ENCODE measurements at places on chromosomes 13 and 19.

GRCh38 chr13:59299584-59299983, 864.1 kb downstream of the DIAPH3 start:
- no peak for DNase-seq

DNA sequence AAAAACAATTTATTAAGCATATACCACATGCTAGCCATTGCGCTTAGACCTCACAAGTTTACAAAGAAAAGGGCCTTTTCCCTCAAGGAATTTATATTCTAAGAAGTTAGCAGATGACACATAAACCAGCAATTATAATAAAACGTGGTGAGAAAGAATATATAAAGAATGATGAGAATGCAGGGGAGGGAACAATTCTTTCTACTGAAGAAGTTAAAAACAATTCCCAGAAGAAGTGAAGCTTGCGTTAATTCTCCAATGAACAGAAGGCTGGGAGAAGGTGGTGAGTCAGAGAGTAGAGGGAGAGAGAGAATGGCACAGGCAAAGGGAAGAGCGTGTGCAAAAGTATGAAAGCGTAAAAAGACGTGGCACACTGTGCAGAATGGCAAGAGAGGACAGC, 69.5 kb upstream of the ZDHHC20 start:
- no peak for DNase-seq

DNA sequence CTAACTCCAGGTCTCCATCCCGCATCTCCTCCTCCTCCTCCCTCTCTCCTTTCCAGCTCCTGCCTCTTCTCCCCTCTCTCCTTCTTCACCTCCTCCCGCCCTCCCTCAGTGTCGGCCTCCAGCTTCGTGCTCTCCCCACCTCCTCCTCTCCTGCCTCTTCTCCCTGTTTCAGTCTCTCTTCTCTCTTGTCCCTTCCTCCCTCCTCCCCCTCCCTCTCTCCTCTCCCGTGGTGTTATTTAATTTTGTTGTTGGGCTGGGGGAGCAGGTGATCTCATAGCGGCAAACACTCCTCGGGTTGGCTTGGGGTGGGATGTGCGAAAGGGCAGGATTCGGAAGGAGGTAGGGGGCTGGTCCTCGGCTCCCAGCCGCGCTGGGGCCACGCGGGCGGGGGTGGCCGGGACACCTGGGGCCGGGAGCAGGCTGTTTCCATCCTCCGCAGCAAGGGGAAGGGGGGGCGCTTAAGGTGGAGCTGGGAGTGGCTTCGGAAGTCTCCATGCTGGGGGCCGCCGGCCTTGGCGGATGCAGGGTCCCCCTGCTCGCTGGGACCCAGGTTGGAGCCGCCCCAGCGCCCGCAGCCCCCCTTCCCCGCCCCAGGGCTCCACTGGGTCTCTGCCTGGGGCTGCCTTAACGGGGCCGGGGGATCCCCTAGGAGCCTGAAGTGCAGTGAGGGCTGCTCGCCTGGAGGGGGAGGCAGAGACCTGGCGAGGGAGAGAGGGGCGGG, at the start of gene CA11:
CA11 (minus strand) TSS at position 187 of the 721 bp plus-strand sequence. CDS start 555 bp downstream, outside the sequence.
- peak; percentile 94 for DNase-seq

- DNase-seq, result no peak
Observed at GRCh38 chr19:41698746-41699230, 9.6 kb upstream of the CEACAM5 start.

DNA sequence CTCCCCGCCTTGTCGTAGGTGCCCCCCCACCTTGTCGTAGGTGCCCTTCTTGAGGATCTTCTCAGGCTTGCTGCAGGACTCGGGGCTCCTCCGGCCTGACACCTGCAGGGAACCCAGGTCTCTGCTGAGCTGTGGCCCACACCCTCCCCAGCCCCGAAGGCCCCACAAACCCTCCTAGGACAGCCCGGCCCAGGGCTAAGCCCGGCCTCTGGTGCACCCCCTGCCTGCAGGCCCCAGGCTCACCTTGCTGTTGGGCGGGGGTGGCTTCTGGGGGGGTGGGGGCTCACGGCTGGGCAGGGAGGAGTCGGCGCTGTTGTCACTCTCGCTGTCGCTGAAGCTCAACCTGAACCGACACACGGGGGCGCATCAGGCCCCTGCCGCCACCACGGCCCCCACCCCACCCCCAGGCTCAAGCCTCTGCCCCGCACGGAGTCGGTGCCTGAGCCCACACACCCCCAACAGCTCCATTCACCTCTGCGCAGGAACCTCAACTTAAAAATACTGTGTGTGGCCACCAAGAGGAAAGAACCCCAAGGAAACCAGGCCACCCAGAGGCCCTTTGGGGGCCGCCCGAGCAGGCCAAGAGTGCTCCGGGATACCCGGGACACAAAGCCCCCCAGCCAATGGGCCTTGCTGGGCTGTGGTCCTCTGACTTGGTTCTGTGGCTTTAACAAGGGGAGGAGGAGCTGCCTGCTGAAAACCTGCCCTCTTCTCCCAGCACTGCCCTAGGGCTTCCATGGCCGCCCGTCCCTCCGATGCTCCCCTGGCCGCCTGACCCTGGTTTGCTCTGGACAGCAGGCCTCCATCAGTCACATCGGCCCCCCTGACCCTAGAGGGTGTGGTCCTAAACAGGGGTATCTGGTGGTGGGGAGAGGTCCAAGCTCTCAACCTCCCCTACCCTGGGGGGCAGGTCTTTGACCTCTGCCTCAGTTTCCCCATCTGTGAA, 65.8 kb downstream of the MLLT1 start:
- no peak for DNase-seq

- DNase-seq, result peak; percentile 53
Observed at GRCh38 chr13:100588331-100589177, at the start of gene GGACT. TSS of gene GGACT (minus strand) at chr13:100588789. CDS start at chr13:100532591, 56,198 bp downstream.

Measured in NCI-H2171 (cell line).